Hindlimb muscle (tissue), 1 donor: ENCODE measurements at places on chromosomes 1 and 21. TPM values are rescaled to one million over a fixed set of nuclear protein-coding genes. Genes with fewer than 3 reads are reported as not detected.

Gene RSPH1
- 0.28 TPM for polyA plus RNA-seq

Gene RPTN
- not detected for polyA plus RNA-seq

DNA sequence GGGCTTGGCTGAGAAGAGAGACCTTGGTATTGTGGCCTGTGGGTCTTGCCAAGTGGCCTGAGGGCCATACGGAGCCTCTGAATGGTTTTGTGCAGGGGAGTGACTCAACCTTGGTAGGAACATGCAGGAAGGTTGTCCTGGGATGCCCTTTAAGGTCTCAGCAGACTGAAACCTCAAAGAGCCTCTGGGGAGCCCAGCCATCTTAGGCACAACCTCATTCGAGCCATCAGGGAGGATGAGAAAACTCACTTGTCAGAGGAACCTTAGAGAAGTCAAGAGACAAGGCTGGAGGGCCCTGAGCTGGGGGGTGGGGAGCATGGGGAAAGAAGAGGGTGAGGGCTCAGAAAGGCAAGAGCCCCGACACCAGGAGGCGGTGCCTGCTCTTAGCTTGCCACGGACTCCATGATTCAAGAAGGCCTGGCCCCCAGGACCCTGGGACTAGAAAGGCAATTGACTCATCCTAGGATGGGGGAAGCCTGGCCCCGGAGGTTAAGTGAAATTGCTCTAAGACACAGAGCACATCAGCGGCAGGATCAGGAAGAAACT, 13.0 kb downstream of the IFI6 start:
- no peak for DNase-seq

DNA sequence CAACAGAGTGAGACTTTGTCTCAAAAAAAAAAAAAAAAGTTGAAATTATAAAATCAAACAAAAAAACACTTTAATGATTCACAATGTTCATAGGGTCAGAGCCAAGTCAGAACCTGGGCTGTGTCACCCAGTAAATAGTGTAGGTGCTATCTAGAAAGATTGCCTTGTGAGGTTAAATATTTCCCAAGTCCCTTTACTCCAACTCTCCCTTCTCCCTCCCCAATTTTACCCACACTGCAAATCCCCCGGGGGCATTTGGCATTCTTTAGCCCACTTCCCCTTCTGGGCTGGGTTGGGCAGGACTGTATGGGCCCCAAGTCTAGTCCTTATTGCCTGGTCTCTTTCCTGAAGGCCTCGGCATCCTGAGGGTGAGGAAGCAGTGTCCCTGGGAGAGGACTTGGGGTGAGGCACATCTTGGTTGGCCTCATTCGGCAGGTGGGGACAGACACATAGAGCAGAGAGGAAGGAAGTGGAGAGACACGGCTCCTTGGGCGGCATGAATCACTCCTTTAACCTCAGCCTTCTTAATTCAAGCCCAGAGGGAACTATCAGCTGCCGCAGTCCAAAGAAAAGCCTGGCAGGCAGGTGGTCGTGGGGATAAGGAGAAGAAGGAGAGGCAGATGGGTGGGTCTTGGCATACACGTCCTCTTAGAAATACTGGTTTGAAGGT, 8.2 kb downstream of the ADORA1 start:
- no peak for DNase-seq

DNA sequence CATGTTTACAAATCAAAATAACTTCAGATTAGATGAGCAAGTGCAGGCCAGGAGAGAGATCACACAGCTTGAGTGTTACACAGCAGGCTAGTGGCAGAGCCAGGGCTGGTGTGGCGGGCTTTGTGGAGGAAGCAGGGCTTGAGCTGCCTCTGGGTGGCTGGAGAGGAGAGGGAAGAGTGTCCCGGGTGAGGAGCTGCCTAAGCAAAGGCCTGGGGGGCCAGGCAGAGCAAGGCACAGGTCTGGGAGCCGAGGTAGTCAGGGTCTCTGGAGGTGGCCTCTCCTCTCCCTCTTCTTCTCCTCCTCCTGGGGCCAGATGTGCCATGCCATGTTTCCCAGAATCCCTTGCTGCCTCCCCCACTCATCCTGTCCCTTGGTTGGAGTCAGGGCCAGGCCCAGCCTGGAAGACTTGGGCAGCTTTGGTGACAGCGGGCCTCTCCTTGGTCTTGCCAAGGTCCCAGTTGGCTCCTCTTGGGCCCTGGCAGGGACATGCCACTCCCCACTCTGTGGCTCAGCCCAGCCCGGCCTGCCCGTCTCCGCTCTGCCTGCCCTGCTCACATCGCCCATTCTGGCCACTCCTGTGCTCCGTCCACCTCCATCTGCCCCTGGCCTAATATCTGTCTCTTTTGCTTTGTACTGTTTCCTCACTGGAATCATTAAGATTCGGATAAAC, 70.3 kb downstream of the PTPRU start:
- DNase-seq, result no peak

DNA sequence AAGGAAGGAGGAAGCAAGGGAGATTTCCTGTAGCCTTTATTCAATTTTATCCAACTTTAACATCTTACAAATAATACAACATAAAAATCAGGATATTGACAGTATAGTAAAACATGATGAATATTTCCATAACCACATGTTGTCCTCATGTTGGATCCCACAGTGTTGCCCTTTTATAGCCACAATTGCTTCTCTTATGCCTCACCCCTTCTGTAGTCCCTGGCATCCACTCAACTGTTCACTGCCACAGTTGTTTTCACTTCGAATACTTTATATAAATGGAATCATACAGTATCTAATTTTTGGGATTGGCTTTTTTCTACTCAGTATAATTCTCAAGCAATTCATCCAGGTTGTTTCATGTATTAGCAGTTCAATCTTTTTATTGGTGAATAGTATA, 44.8 kb downstream of the SRSF11 start:
- DNase-seq, result no peak

DNA sequence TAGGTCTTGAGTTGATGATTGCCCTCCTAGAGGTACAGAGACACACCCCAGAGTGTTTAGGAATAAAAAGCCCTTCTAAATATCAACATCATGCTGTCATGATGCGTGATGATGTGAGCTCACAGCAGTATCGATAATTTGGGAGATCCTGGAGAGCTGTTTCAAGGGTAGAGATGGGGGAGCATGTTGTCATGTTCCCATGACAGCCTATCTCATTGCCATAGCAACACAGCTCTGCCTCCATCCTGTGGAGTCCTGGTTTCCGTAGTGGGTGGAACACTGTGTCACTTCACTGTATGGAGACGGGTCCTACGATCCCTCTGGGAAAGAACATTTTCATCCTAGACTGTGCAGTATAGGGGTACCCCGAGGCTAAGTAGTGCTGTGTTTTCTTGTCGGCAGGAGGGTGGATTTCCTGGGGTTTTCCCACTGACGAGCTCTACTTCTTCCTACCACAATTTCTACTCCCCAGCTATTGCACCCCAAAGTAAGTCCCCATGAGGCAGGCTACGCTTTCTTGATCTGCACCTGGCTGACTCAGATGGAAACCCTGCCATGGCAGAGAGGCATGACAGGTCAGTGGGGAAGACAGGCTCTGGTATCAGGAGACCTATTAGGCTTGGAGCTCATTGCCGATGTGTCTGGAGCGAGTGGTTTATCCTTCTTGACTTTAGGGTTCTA, 7.2 kb downstream of the KISS1 start:
- no peak for DNase-seq
